ENCODE measurements at places on chromosomes 4 and X. TPM values are rescaled to one million over a fixed set of nuclear protein-coding genes. Genes with fewer than 3 reads are reported as not detected.

Gene TLL1
- 7.9 TPM for total RNA-seq

Gene TLR1
- 10.3 TPM for total RNA-seq

Gene KIT
- 16.7 TPM for total RNA-seq

Gene P2RY10
- total RNA-seq: 0.98 TPM

Gene TRPC5OS
- total RNA-seq: not detected

Gene MGAT4D
- total RNA-seq: not detected

Gene ATOH1
- not detected for total RNA-seq

Gene SPACA5B
- total RNA-seq: not detected

Gene HGFAC
- total RNA-seq: not detected

Gene NALF2
- 0.49 TPM for total RNA-seq

Gene FAM120C
- 13.5 TPM for total RNA-seq

Gene CT47B1
- total RNA-seq: not detected

Gene TMSB15A
- total RNA-seq: not detected

Gene CPZ
- total RNA-seq: 26.3 TPM

Gene USP51
- total RNA-seq: 1.7 TPM

Gene BEX1
- total RNA-seq: 3.7 TPM

Gene GPR82
- not detected for total RNA-seq

Gene NWD2
- 0.49 TPM for total RNA-seq

Gene SFRP2
- 49.8 TPM for total RNA-seq

Gene NAP1L3
- 3.2 TPM for total RNA-seq

Gene TCEAL9
- 52.8 TPM for total RNA-seq

Gene GIMD1
- not detected for total RNA-seq

Gene ADH1C
- 25.3 TPM for total RNA-seq

Gene BEX2
- total RNA-seq: 7.4 TPM

Gene CFI
- total RNA-seq: 15.0 TPM

Gene GRID2
- total RNA-seq: not detected

Gene MAGEA11
- not detected for total RNA-seq

Gene RAI2
- 47.4 TPM for total RNA-seq

Gene ZCCHC12
- 3.7 TPM for total RNA-seq

Gene ASB12
- not detected for total RNA-seq

Gene FHL1
- total RNA-seq: 337 TPM

Gene PAGE1
- not detected for total RNA-seq

Gene RENBP
- total RNA-seq: 4.2 TPM

Gene PPARGC1A
- total RNA-seq: 1.2 TPM

Gene TREX2
- total RNA-seq: 9.6 TPM

Gene DGAT2L6
- not detected for total RNA-seq

Gene TMSB15B
- total RNA-seq: 7.9 TPM

Gene CORIN
- 5.4 TPM for total RNA-seq

Gene CXCL6
- total RNA-seq: 13.8 TPM

Gene DOK7
- total RNA-seq: 4.7 TPM

Gene LEF1
- total RNA-seq: 12.5 TPM

Gene NHS
- total RNA-seq: 8.3 TPM

Gene TCEAL2
- total RNA-seq: 14.7 TPM

Gene CNKSR2
- total RNA-seq: 4.2 TPM

Gene FAM133A
- not detected for total RNA-seq

Gene FAM47E
- total RNA-seq: 0.49 TPM

Gene ASMT
- not detected for total RNA-seq

Gene BRS3
- total RNA-seq: not detected
